ENCODE measurements at places on chromosomes 7 and 10. TPM values are rescaled to one million over a fixed set of nuclear protein-coding genes. Genes with fewer than 3 reads are reported as not detected.

The RNF148 gene
- not detected for total RNA-seq

The AKR1C4 gene
- not detected for total RNA-seq

The ADARB2 gene
- 0.11 TPM for total RNA-seq

The MSS51 gene
- 5.2 TPM for total RNA-seq

The TSPAN33 gene
- 332 TPM for total RNA-seq

- H3K4me1 ChIP-seq, result peaks cover 28% of the 10 kb centered on the region
- no peaks in the 10 kb centered on the region for H3K36me3 ChIP-seq
- no peak overlapping the region for H3K4me3 ChIP-seq
These were observed 75.9 kb downstream of the RGS10 start for GRCh38 chr10:119466655-119467054.

- no peak overlapping the region for H3K27ac ChIP-seq
- H3K4me1 ChIP-seq, result no peaks in the 10 kb centered on the region
- H3K4me3 ChIP-seq, result no peak overlapping the region
- no peaks in the 10 kb centered on the region for H3K36me3 ChIP-seq
These were observed 171.7 kb downstream of the LCOR start for GRCh38 chr10:97003804-97004201.

DNA sequence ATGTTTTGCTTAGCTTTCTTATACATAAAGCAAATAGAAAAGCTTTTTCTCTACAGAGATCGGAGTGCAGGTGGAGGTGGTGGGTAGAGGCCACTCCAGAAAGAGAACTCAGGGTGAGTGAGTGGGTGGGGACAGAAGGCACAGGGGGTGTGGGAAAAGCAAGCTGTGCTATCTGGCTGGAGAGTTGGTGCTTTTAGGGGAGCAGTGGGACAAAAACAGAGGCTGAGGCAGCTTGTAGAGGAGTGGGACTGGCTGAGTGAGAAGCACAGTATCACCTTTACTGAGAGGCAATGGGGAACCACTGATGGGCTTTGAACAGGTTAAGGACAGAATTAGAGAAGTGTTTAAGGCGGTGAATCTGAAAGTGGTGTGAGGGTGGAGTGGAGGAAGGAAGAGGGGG lies 275.3 kb downstream of the TCF7L2 start:
- no peaks in the 10 kb centered on the region for H3K36me3 ChIP-seq
- no peak overlapping the region for H3K4me3 ChIP-seq
- no peak for DNase-seq
- H3K4me1 ChIP-seq, result peaks cover 6% of the 10 kb centered on the region
- H3K27me3 ChIP-seq, result peaks cover 14% of the 10 kb centered on the region
- no peak overlapping the region for H3K27ac ChIP-seq
